ENCODE measurements at places on chromosomes 3 and 15. TPM values are rescaled to one million over a fixed set of nuclear protein-coding genes. Genes with fewer than 3 reads are reported as not detected.

DNA sequence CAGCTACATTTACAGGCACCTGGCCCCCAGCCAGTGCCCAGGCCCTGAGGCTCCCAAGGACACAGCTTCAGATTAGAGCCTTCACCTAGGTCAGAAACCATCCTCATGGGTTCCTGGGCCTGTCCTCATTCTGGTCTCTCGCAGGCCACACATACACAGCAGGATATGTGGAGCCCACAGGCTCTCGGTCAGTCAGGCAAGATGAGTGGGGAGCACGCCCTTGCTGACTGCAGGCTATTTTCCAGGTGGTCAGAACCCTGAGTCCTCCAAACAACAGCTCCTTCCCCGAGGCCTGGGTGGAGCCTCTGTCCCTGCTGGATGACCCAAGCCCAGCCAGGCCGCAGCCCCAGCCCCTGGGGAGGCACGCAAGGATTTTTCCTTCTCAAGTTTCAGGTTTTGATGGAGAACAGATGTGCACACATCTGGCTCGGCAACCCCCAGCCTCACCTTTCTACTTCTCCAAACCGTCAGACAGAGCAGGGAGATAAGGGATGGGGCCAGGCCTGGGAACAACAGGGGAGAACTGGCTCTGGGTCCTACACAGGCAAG, 1.6 kb downstream of the STRA6 start:
- ATAC-seq = peak; percentile 35

Gene TTC23
- 13.7 TPM for total RNA-seq

Gene APOD
- total RNA-seq = 392 TPM

Gene CDHR4
- total RNA-seq = not detected

DNA sequence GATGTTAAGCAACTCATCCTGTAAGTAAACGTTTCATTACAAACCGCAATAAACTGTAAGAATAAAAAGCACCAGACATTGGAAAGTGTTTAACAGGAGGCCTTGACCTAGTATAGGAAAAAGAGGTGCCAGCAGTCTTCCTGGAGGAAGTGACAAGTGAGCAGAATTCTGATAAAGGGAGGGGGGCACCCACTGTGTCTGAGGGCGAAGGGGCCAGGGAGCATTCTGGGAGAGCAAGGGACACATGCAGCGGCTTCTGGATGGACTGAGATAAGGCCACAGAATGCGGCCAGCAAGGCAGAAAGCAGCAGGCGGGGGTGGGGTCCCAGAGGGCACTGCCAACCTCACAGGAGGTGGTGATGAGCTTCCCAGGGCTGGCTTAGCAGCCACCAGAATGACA, 80.2 kb downstream of the MTHFS start:
- ATAC-seq = no peak

DNA sequence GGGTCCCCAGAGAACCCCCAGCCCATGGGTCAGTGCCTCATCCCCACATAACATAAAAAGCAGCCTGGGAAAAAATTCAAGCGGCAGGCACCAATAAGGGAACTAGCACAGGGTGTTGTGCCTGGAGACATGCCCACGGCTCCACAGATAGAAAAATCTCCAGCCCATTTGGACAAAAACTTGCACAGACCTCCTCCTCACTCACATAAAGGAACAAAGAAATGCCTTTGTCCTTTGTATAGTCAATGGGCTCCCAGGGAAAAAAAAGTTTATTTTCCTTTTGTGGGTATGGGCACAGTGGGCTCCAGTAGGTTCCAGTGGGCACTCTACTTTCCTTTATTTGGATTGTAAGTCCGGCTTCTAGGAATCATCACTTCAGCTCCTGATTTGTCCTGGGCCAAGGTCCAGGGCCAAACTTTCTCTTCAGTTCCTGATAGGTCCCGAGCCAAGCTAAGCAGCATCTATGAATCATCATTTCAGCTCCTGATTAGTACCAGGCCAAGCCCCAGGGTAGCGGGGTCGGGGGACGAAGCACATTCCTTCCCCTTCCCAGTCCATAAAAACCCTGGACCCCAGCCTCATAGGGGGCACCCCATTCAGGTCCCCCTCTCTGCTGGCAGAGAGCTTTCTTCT, 1.6 kb upstream of the DNAH12 start:
- no peak for ATAC-seq

- ATAC-seq = no peak
Observed at GRCh38 chr3:122957707-122958689, 69.6 kb downstream of the SEMA5B start.

Gene CELF6
- 5.4 TPM for total RNA-seq

Gene SLC9C1
- 0.15 TPM for total RNA-seq

All from gastroesophageal sphincter (tissue), 4 donors.